ENCODE measurements at places on chromosomes 5 and 9.

- no peak for DNase-seq
These were observed 5.2 kb upstream of the AGPAT2 start for GRCh38 chr9:136692185-136693134.

GRCh38 chr5:157248821-157249470 is 17.0 kb upstream of the CYFIP2 start:
- DNase-seq, result no peak

DNA sequence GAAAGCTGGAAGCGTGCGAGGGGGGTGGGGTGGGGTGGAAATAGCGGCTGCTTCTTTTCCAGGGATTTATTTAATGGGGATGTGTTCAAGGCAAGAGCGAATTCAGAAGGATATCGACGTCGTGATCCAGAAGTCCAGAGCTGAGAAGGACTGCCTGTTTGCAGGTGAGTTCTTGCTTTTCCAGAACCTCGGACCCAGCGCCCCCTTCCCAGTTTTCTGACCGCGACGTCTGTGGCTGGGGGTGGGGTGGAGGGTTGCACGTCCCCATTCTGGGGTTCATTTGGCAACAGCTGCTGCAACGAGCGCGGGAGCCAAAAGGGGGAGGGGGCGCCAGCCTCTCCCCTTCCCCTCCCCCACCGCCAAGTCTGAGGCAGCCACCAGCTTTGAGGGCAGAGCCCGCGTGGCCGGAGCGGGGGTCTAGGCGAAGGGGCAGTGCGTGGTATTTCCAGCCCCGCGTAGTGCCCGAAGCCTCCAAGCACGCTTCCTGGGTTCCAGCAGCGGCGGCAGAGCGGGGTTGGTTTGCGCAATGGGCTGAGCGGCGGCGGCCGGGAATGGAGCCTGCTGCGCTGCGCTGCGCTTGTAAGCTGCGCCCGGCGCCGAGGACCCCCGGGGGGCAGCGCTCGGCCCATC is 701 bp downstream of the PARP8 start:
- no peak for DNase-seq

GRCh38 chr9:1077616-1078015 is 27.5 kb downstream of the DMRT2 start:
- no peak for DNase-seq

- DNase-seq, result no peak
These were observed 118.9 kb upstream of the ELL2 start for GRCh38 chr5:96080557-96080956.

DNA sequence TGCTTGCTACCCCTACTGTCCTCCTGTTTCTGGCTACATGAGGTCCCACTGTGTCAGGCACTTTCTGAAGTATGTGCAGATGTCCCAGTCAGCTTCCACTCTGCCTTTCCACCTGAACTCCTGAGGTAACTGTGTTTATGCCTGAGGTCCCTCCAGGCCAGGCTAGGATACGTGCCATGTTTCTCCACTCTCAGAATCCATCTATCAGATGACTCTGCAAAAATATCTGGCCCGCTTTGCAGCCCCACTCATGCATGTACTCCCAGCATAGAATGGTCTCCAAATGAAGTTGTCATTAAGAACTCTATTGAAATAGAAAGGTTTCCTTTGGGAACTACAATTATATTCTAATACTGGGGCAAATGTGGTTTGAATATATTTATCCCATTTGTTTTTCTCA is 231.9 kb upstream of the RASEF start:
- no peak for DNase-seq

Data from activated CD4-positive, CD25-positive, alpha-beta regulatory T cell treated with anti-CD3 and anti-CD28 coated beads, Interleukin-2, amount 50 U/mL, for 16 hours (primary cell).